HT1080 (cell line): ENCODE measurements at places on chromosomes 2 and 18.

- DNase-seq = no peak
These were observed 126.6 kb downstream of the SH3RF3 start for GRCh38 chr2:109255654-109256053.

DNA sequence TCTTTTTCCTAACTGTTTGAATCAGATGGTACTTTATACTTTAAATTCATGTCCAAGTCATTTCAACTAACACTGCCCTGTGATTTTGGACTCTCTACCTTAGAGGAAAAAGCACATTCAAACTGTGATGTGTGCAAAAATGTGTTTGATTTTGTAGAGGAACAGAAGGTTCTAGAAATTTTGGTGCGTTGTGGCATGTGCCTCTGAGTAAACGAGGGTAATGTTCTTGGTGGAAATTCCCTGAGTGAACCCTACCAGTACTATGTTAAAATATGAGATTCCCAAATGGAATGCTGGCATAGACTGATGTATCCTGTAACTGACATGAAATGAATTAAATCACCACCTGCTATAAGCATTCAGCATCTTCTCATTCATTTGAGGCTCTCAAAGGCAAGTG, 901.9 kb upstream of the KLHL29 start:
- no peak for DNase-seq

DNA sequence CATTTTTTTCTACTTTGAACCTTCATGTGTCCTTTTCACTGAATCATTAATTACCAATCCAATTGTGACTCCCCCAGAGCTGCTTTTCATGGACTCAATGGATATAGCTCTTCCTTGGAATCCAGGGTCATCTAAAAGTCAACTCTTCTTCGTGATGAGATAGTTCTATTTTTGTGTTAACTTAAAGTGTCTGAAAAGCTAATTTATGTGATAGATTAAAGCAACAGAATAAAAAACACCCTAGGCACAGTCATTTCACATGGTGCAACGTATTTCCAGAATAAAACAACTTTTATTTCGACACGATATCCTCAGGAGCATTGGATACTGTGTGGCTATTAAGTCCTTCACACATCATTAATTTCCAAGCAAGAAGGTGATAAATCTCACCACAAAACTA, 250.6 kb upstream of the SPHKAP start:
- no peak for DNase-seq

DNA sequence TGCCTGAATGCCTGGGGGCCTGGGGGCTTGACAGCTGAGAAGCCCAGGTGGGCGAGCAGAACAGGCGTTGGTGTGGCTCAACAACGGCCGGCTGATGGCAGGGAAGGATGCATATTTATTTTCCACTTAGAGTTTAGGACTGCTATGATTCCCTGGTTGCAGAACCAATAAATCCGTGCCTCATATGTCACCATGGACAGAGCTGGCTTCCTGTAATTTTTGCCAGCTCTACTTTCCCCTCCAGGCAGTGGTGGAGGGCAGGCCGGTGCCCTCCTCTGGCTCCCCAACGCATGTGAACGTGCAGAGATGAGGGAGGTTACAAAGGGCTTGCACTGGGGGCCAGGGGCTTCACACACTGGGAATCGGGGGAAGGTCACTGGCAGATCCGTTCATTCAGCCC, 18.2 kb downstream of the SAG start:
- DNase-seq = no peak

GRCh38 chr2:58006952-58007284, 39.7 kb upstream of the VRK2 start:
- DNase-seq = no peak

DNA sequence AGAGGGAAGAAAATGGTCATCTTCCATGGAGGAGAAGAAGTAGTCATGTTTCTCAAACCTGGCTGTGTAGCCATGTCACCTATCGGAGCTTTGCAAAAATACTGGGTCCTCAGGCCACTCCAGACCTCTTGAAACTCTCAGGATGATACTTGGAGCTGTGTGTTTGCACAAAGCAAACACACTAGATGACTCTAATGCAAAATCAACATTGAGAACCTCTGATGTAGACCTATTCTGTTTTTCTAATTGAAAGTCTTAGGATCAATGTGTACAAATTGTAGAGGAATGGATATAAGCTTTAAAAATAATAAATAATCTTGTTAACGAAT, 444.3 kb downstream of the RND3 start:
- DNase-seq = no peak

- DNase-seq = no peak
These were observed 708 bp upstream of the MALT1 start for GRCh38 chr18:58670404-58671110.

- no peak for DNase-seq
These were observed 291.8 kb upstream of the CHAC2 start for GRCh38 chr2:53475766-53476165.

GRCh38 chr2:98823196-98824170, 92.6 kb upstream of the MGAT4A start:
- DNase-seq = no peak

DNA sequence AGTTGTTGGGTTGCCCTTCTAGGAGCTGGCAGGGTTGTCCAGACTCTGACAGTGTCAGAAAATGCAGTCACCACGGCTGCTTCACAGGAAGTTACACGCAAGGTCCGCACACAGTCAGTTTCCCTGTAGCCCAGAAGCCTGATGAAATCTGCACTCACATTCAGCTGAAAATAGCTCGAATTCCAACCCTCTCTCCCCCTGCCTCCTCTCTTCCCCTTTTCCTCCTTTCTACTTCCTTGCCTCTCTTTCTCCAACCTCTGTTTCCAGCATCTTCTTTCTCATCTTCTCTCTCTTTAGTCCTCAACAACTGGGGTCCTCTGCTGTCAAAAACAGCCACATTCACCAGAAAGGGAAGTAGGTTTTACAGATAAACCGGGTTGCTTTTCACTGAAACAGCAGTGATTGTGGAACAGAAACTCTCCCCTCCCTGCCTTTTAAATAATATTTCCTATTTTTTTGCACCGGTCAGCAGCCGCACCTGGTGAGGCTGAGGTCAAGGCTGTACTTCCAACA, 69.3 kb downstream of the BCL11A start:
- DNase-seq = peak; percentile 69

GRCh38 chr2:75310876-75311275, 111.6 kb upstream of the TACR1 start:
- peak; percentile 23 for DNase-seq

DNA sequence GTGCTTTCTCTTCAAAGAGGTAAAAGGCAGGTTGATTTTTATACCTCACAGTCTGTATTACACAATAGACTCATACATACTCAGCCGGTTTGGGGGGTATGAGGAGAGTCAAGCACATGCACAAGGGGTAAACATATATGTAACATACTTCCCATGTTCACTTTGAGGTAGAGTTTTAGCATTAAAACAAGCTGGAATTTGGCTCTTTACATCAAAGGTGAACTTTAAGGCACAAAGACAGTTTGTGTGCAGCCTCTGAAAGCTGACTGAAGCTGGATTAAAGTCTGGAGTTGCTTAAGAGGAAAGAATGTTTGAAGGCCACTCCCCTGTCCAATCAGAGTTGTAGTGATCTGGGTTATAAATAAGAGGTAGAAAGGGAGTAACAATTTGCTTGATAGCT, 282.0 kb downstream of the DPP10 start:
- no peak for DNase-seq

GRCh38 chr18:7901657-7902056, 334.5 kb downstream of the PTPRM start:
- no peak for DNase-seq

GRCh38 chr2:241637795-241638660, 535 bp downstream of the ATG4B start:
- DNase-seq = no peak

DNA sequence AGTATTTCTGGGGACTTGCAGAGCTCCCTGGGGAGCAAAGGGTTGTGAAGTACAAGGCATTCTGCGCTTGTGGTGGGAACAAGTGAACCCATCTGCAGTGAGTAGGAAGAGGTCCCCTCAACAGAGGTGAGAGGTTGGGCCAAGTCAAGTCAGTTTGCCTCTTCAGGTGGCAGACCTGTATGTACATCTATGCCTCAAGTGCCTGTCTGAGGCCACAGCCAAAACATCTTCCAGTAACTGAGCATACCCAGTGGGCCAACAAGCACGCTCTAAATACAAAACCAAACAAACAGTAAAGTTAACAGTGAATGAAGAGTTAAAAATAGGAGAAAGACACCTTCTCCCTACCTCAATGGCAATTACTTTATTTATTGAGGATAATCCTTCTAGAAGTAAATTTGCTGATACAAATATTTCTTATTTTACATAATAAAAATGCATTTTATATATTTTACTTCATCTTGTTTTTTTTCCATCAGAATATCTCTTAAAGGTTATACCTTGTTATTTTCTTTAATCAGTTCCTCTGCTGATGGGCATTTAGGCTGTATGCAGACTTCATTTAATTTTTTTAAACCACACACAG, 2.5 kb downstream of the GYPC start:
- no peak for DNase-seq
